Activated naive CD4-positive, alpha-beta T cell treated with anti-CD3 and anti-CD28 coated beads for 36 hours (primary cell): ENCODE measurements at places on chromosomes 11 and 22. TPM values are rescaled to one million over a fixed set of nuclear protein-coding genes. Genes with fewer than 3 reads are reported as not detected.
A peak's percentile ranks its signal among the peaks of the same experiment; 100 is the strongest.

The CASP5 gene
- not detected for total RNA-seq

The FGF19 gene
- total RNA-seq: not detected

The BRSK2 gene
- total RNA-seq: 0.17 TPM

The GAB4 gene
- total RNA-seq: not detected

The TNNT3 gene
- 3.3 TPM for total RNA-seq

The PAX6 gene
- 1.5 TPM for total RNA-seq

The MSANTD4 gene
- total RNA-seq: 11.5 TPM

The SLC35C1 gene
- total RNA-seq: 6.5 TPM

DNA sequence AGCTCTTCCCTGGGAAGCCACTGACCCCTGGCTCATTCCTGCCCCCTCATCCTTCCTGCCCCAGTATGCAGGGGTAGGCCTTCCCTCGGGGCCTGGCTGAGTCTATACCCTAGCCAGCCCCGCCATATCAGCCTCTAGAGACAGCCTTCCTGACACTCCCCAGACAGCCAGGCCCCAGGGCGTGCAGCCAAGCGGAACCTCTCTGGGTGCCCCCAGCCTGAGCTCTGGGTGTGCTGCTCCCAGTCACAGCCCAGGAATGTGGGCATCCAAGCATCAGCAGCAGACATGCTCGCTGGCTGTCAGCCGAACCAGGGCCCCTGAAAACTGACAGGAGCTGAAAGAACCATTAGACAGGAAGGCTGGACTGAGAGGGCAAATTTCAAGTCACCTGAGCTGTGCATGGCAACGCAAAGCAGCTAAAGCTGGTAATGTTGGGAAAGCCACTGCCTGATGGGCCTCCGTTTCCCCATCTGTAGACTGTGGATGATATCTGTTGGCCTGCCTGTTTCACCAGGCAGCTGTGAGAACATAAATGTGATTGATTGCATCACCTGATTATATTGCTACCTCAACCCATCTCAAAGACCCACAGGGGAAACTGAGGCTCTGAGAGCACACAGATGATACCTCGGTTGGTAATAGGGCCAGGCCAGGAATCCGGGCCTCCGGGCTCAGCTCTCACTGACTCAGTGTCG lies 93.2 kb downstream of the LRRC32 start:
- no peak for DNase-seq

GRCh38 chr11:118289401-118289800 lies 15.1 kb upstream of the CD3E start:
- DNase-seq: no peak

DNA sequence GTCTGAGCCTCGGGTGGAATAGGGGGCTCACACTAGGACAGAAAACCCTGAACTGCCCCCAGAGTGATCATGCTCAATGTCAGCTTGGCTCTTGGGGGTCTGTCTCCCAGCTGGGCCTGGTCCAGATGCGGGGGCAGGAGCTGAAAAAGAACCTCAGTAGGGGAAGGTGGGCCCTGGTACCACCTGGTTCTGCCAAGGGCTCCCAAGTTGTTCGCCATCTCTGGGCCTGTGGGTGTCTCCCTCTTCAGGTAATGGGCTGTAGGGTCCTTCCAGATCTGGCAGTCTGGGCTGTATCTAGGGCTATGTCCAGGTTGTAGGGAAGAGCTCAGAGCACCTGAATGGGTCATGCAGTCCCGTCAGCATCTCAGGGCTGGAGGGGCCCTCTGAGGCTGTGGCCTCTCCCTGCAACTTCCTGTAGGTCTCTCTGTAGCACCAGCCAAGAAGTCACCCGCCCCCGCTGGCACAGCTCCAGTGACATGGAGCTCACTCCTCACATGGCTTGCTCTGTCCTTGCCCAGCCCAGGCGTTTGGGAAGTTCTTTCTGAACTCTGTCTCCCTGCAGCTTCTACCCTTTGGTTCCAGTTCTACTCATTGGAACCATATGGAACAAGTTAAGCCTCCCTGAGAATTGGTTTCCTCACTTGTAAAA lies 33.0 kb upstream of the SOX10 start:
- no peak for DNase-seq

DNA sequence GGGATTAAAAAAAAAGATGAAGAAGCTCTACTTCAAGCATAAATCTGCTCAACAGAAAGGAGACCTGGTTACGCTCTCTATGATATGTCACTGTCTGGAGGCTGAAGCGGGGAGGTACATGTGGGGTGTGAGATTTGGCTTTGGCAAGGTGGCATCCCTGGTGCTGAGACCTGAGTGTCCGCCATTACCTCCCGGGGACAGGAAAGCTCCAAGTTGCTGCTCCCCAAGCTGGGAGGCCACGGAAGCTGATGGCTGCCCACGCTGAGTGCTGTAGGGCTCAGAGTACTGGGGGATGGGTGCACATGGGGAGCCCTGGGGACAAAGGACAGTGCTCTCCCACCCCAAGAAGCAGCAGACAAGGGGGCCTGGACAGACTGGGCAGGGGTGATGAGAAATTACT lies 167.9 kb downstream of the DSCAML1 start:
- DNase-seq: no peak

DNA sequence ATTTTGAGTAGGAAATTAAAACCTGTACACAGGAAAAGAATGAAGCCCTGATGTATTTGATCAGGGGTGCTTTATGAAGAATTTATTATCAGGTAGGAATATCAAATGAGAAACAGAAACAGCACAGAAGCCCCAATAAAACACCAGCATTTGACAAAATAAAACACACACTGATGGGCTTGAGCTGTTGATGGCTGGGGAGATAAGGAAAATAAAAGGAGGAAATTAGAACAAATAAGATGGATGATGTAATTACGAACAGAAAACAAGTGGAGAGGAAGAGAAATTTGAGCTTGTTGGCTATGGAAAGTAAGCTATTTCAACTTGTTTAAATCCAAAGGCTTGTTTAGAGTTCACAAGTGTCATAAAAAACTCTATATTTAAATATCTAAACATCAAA lies 213.7 kb downstream of the CADM1 start:
- no peak for DNase-seq

- DNase-seq: no peak
Observed at GRCh38 chr11:47356129-47356997, 3.9 kb upstream of the MYBPC3 start.

GRCh38 chr22:29689880-29690213 lies 30.0 kb upstream of the CABP7 start:
- DNase-seq: peak; percentile 70

- no peak for DNase-seq
Observed at GRCh38 chr22:45200860-45201511, 37.3 kb downstream of the NUP50 start.

GRCh38 chr22:33012833-33013450 lies 45.2 kb downstream of the SYN3 start:
- no peak for DNase-seq

DNA sequence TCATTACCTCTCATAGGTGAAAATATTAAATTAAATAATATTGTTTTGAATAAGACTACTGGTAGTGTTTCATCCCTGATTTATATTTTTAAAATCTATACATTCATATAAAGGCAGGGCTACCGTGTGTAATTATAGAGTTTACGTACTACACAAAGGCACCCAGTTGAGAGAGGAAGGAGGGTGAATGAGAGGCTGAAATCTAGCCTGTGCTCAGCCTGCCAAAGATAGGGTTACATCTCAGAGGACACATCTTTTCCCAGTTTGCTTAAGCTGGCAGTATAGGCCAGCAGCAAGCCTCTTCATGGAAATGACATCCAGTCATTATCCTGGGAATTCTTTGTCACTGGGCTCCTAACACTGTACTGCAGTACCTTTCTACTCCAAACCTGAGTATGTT lies 7.5 kb upstream of the B3GNT6 start:
- no peak for DNase-seq

GRCh38 chr11:11346303-11346702 lies 6.7 kb downstream of the CSNK2A3 start:
- DNase-seq: no peak

DNA sequence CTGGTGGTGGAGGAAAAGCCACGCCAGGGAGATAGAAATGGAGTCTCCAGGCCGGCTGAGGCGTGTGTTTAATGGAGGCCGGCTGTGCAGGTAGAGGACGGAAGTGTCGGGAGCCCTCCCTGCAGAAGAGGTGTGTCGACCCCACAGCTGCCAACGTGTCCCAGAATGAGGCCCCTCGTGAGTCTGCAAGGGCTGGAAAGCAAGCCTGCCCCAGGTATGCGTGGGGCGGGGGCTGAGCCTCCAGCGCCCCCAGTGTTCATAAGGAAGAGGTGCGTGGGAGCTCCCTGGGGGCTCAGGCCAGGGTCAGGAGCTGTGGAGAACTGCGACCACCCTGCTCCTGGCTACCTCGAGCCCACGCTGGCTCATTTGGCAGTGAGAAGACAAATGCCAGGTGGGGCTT lies 38.0 kb upstream of the JAM3 start:
- DNase-seq: no peak

GRCh38 chr11:124429599-124429998 lies 4.9 kb upstream of the OR8B4 start:
- DNase-seq: no peak

- no peak for DNase-seq
Observed at GRCh38 chr11:2741377-2742131, 41.8 kb upstream of the KCNQ1OT1 start.

GRCh38 chr11:14059491-14059890 lies 97.0 kb downstream of the SPON1 start:
- no peak for DNase-seq

- DNase-seq: no peak
Observed at GRCh38 chr22:24948356-24949202, 2.1 kb upstream of the LHFPL7 start.

GRCh38 chr22:41347066-41347859 lies 34.5 kb upstream of the TEF start:
- DNase-seq: no peak

DNA sequence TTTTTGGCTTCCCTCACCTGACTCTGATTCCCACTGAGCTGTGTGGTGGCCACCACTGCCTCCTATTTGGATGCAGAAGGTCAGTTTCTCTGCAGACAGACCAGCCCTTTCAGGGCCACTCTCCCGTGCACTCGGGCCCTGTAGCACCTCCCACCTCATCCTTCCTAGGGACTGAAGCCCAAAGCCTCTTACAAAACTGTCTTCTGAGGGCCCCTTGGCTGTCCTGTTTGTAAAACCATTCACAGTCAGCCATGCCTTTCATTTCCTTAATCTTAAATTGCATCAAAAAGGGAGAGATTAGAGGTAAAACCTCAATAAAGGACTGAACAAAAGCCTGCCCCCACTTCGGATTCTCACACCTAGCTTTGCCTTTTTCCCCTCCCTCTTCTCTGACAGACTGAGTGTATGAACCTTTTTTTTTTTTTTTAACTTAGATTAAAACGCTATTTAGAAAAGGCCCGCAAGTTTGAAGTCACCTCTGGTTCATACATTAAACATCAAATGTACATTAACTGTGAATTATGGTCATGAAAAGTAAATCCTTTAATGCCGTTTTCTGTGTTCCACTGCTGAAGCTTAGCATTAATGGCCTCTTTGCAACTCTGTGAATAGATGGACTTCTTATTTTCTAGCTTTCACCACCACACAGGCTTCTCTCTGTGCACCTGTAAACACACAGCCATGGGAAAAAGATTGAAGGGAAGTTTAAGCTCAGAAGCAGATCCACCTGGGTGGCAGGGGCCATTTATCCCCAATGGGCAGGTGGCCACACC lies 247.2 kb upstream of the CADM1 start:
- DNase-seq: no peak

- no peak for DNase-seq
Observed at GRCh38 chr22:27692243-27692642, 109.3 kb downstream of the MN1 start.

GRCh38 chr11:5102246-5102645 lies 32.9 kb downstream of the OR52E1 start:
- DNase-seq: no peak

DNA sequence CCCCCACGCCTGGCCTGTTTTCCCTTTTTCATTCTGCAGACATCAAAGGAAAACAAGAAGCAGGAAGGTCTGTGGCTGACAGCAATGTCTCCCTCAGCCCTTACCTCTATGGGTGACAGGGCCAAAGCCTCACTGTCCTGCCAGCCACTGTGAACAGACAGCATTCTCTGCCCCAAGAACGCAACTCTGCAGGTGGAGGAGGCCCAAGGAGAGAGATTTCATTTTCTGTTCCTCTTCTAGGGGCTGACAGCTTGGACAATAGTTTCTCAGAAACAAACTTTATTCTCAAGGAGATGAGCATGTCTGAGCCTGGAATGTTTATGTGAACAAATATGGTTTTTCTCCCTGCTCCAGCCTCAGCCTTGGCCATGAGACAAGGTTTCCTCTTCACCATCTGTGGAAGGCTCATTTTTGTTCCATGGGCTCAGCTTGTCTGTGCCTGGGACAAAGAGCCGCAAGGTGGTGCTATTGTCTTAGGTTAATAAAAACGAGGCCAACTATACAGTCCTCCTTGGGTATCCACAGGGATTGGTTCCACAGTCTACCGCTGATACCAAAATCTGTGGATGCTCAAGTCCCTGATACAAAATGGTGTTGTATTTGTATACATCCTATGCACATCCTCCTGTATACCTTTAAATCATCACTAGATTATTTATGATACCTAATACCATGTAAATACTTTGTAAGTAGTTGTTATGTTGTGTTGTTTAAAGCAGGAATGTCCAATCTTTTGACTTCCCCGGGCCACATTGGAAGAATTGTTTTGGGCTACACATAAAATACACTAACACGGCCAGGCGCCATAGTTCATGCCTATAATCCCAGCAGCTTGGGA lies 5.8 kb downstream of the PIWIL3 start:
- peak; percentile 68 for DNase-seq

GRCh38 chr11:25094085-25094802 lies 597.4 kb downstream of the LUZP2 start:
- DNase-seq: no peak
